ENCODE measurements at places on chromosomes 11 and 22.

- DNase-seq, result no peak
Measured at GRCh38 chr11:19447150-19447566, 206.4 kb upstream of the E2F8 start.

DNA sequence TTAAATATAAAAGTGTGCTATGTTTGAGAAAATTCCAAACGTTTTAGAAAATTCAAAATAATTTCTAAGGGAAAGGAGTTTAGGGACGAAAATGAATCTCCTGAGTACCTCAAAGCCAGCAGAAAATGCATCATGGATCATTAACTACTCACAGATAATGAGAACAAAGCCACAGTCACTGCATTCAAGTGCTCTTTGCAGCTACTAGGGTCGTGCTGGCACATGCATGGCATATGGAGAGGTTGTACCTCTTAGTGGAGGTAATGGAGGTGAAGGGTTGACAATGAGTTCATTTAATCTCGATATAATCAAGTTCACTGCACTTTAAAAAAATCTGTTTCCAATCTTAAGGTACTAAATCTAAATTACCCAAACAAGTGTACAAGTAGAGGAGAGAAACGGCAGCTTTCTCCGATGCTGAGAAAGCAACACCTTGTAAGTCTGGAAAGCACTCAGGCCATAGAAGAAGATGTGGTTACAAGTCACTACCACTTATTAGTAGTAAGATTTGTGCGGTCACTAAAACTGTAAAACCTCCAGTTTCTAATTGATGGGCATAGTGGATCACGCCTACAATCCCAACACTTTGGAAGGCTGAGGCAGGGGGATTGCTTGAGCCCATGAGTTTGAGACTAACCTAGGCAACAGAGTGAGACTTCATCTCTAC is 261.1 kb upstream of the ANO3 start:
- DNase-seq, result no peak

GRCh38 chr11:134562941-134563471 is 151.0 kb upstream of the B3GAT1 start:
- no peak for DNase-seq

DNA sequence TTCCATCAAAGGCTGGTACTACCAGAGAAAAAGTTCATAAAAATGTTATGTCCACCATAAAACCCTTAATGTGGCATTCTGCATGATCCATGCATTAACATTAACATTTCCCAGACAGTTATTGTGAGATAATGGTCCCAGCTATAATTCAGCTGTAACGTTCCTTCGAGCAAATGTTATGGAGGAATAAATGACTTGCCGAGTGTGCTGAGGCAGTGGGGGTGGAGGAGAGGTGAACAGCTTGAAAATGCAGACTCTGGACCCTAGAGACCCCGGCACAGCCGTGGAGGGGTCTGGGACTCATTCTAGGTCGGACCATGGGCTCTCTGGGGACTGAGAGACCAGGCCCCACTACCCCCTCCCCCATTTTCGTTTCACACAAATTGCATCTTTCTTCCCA is 141.9 kb downstream of the PKNOX2 start:
- DNase-seq, result no peak

DNA sequence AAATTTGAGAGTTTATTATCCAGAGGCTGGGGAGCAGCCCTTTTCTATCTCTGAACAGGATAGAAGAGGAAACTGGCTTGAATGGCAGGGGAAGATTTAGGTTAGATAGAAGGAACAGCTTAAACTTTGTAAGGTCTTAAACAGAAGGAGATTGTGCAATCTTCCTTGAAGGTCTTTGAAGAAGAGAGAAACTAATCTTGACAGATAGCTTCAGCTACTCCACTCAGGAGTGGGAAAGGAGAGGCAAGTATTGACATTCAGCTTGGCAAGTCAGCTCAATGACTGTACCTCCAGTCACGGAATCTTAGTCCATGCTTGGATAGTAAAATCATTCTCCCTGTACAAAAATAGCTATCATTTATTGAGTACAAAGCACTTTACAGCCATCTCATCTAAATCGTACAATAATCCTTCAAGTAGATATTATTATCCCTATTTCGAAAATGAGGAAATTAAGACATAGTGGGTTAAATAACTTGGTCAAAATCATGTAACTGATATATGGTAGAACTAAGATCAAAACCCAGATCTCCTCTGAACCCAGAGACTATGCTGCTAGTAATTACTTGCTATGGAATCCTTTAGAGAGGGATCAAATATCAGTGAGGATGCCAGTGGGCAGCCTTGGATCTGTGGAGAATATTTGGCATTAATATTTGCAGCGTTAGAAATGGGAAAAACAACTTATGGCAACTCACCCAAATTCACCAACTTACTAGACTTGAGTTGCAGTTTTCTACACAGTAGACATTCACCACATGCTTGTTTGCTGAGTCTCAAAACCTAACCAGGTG is 14.6 kb downstream of the C11orf97 start:
- DNase-seq, result no peak

All from CMK (cell line).